ENCODE measurements at places on chromosomes 1 and 21. TPM values are rescaled to one million over a fixed set of nuclear protein-coding genes. Genes with fewer than 3 reads are reported as not detected.

DNA sequence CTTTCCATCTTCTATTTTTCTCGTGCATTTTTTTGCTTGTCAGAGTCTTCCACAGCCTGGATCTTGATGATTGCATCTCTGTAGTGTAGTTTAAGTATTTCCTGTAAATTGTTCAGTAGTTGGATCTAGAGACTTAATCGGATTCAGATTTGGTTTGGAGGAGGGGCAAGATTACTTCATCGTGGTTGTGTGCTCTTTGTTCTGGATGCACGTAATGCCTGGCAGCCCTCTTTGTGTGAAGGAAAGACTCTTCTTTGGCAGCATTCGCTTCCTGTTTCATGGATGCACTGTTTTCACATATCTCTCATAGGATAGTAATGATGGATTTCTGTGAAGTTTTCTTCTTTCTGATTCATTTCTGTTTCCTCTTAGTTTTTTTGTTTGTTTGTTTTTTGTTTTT lies 14.2 kb downstream of the SEMA4A start:
- no peak for DNase-seq

DNA sequence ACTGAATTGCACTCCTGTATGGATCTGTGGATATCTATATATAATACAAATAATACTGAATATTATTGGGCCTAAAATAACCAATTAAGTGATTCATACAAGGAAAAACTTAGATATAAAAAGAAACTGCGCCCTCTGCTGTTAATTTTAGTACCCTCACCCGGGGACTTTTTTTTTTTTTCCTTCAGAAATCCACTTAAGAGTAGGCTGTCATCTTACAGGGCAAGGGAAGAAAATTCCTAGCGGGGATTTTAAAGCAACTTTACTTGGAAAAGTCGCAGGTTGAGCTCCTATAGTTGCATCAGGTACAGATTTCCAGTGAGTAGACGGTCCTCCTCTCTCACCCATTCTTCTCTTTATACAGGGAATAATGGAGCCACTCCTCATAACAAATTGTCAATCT lies 1.3 kb downstream of the NTNG1 start:
- peak; percentile 79 for DNase-seq

GRCh38 chr1:10704368-10704882 lies 92.0 kb downstream of the CASZ1 start:
- no peak for DNase-seq

DNA sequence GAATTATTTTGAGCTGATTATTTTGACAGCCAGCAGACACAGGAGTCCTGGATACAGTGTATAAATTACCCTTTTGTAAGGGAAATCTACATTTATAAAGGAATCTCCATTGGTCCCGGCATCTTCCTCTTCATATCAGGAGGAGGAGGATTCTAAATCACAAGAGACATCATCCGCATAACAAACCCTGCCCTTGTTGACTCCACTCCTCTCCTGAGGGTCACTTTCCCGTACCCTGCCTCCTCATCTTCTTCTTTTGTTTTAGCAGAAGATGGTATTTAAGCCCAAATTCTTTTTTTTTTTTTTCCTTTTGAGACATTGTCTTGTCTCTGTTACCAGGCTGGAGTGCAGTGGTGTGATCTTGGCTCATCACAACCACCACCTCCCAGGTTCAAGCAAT lies 14.6 kb upstream of the PKNOX1 start:
- no peak for DNase-seq

- DNase-seq, result no peak
Observed at GRCh38 chr21:17128132-17128531, 384.7 kb upstream of the CXADR start.

- DNase-seq, result peak; percentile 52
Observed at GRCh38 chr1:64967381-64967780, 1.0 kb upstream of the JAK1 start.

GRCh38 chr1:226951286-226952117 lies 11.4 kb downstream of the COQ8A start:
- DNase-seq, result no peak

GRCh38 chr21:37281993-37282392 lies 14.9 kb upstream of the VPS26C start:
- no peak for DNase-seq

- DNase-seq, result no peak
Observed at GRCh38 chr1:89754518-89754917, 66.3 kb upstream of the LRRC8D start.

- DNase-seq, result peak; percentile 90
Observed at GRCh38 chr1:218394416-218394815, 49.3 kb downstream of the TGFB2 start.

Gene PACC1
- total RNA-seq, result 7.1 TPM

Gene LAMTOR5
- 41.3 TPM for total RNA-seq

Gene SLC37A1
- total RNA-seq, result 6.9 TPM
